ENCODE measurements at places on chromosomes 5 and 9.

DNA sequence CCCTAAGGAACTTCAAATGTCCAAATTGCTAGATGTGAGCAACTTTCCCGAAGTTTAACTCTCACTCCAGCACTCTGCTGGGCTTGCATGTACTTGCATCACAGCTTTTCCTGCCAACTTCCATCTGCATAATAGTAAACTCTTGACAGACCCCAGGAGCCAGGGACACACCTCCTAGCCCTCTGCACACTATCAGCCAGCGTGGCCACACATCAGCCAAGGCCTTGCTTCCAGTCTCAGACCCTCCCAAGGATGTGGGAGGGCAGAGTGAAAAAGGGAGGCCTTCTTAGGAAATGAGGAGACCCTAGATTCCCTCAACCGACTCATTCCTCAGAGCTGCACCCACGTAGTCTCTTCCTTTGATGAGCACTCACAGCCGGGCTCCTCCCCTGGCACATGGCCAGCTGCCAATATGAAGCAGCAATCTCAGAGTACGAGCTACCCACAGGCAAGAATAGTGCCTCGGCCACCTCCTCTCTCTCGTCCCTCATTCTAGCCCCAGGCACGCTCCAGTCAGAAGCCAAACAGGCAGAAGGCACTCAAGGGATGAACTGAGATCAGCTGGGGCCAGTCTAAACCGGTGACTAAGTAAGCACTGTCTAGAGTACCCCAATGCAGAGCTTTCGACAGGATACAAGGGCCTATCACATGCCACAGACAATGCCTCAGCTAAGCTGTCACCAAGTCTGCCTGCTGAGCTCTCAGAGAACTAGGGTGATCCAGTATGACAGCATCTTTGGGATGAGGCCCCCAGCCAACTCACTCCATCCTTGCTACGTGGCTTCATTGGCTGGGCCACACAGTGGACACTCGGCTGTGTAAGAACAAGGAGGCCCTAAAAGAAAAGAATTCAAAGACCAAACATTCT, 2.3 kb downstream of the P4HA2 start:
- no peak for DNase-seq

DNA sequence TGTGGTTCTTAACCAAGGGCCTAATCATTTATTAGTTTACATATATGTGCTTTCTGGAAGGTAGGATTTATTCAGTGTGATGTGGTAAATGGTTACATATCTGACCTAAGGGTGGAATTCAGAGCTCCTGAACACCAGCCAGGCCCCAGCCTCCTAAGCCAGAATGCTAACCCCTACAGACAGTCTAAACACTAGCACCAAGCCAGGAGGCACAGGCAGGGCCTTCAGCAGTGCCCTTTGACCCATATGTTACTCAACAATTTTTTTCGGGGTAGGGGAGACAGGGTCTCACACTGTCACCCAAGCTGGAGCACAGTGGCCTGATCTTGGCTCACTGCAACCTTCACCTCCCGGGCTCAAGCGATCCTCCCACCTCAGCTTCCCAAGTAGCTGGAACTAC, 40.3 kb downstream of the PRKACG start:
- no peak for DNase-seq

GRCh38 chr9:127838375-127839078, 15.9 kb downstream of the ENG start:
- no peak for DNase-seq

GRCh38 chr9:5186416-5187169, 1.2 kb upstream of the INSL6 start:
- no peak for DNase-seq

Data from stimulated activated CD4-positive, alpha-beta T cell treated with anti-CD3 and anti-CD28 coated beads, TNF-alpha, amount 100 ng/mL, for 1 hour (primary cell).